ENCODE measurements at places on chromosomes 5 and 9. TPM values are rescaled to one million over a fixed set of nuclear protein-coding genes. Genes with fewer than 3 reads are reported as not detected.

The GDNF gene
- not detected for total RNA-seq

The C5orf52 gene
- total RNA-seq: not detected

The DMRT2 gene
- total RNA-seq: 22.5 TPM

The CIZ1 gene
- total RNA-seq: 121 TPM

The SLC4A9 gene
- total RNA-seq: 2.6 TPM

The PGM5 gene
- not detected for total RNA-seq

The TMED9 gene
- total RNA-seq: 125 TPM

The TLR4 gene
- 10.0 TPM for total RNA-seq

The GARIN3 gene
- total RNA-seq: not detected

The SLCO6A1 gene
- total RNA-seq: not detected

The ANKDD1B gene
- total RNA-seq: not detected

The ZNF883 gene
- not detected for total RNA-seq

The RAB3C gene
- total RNA-seq: not detected

The FBLL1 gene
- not detected for total RNA-seq

The N4BP3 gene
- total RNA-seq: 22.3 TPM

The SUSD3 gene
- total RNA-seq: 94.1 TPM

The SPDL1 gene
- 65.9 TPM for total RNA-seq

The TTC23L gene
- 1.4 TPM for total RNA-seq

The SLC34A1 gene
- 0.63 TPM for total RNA-seq

The YTHDC2 gene
- total RNA-seq: 59.6 TPM

The TOPORS gene
- 19.2 TPM for total RNA-seq

The PTGDS gene
- total RNA-seq: not detected

The STPG3 gene
- total RNA-seq: 1.7 TPM

The KLHL3 gene
- total RNA-seq: 6.2 TPM

The ESM1 gene
- total RNA-seq: not detected

The NR5A1 gene
- total RNA-seq: not detected

The HRH2 gene
- not detected for total RNA-seq

The IFNA13 gene
- not detected for total RNA-seq

The ENC1 gene
- 11.6 TPM for total RNA-seq

Data from OCI-LY7 (cell line).